ENCODE measurements at places on chromosomes 13 and 19. TPM values are rescaled to one million over a fixed set of nuclear protein-coding genes. Genes with fewer than 3 reads are reported as not detected.

Gene GIPC3
- total RNA-seq: 0.40 TPM

DNA sequence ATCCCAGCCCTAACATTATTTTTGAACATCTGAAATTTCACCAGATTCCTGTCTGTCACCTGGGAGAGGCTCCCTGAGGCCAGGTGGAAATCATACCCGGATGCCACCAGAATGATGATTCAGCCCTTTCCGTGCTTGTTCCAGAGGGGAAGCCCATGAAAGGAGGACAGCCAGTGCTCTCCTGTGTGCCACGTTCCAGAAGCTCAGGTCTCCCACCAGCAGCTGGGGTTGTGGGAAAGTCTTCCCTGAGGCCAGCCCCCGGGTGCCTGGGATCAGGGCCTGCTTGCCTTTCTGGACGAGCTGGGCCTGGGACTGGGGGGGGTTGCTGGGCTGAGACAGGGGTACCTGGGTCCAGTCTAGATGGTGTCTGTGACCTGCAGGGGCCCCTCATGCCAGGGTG is 25.5 kb upstream of the IGFL1 start:
- no peak for DNase-seq

- DNase-seq: no peak
Measured at GRCh38 chr13:41858780-41859179, 102.1 kb downstream of the VWA8 start.

GRCh38 chr13:19089315-19089714 is 92.3 kb downstream of the TUBA3C start:
- DNase-seq: no peak

DNA sequence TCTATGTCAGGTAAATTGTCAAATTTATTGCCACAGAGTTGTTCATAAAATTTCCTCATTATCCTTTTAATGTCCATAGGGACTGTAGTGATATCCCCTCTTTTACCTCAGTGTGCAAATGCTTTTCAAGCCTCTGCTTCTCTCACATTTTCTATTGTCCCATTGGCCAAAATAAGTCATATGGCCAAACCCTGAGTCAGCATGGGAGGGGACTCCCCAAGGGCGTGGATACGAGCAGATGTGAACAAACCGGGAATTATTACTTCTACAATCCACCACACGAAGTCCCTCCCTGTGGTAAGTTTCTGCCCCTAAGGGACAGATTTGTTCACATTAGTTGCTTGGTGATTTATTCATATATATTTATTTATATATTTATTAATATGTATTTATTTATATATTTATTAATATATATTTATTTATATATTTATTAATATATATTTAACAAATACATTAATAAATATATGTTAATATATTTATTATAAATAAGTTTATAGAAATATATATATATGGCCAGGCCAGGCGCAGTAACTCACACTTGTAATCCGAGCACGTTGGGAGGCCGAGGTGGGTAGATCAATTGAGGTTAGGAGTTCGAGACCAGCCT is 20.1 kb upstream of the CAMSAP3 start:
- DNase-seq: no peak

Gene IGSF23
- total RNA-seq: not detected

Measured in colonic mucosa (tissue), 4 donors.